ENCODE measurements at places on chromosomes 4 and X.

- DNase-seq: no peak
Observed at GRCh38 chr4:185833055-185833598, 21.1 kb upstream of the SORBS2 start.

GRCh38 chrX:23387550-23388184 is 53.0 kb downstream of the PTCHD1 start:
- no peak for DNase-seq

DNA sequence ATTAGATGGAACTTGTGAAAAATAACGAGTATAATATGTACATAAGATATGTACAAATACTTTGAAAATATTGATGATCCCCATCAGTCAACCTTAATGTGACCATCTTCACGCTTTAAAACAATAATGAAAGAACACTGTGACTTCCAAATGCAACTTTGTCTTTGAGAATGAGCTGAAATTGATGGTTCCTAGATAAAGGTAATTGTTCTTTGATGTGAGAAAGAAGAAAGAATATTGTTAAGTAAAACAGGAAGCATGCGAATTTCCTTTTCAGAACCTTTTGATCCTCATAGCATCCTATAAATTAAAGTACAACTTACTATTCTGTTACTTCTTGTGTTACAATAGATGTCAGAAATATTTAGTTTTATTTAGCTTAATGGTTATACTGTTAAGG is 22.2 kb downstream of the IL2 start:
- no peak for DNase-seq

DNA sequence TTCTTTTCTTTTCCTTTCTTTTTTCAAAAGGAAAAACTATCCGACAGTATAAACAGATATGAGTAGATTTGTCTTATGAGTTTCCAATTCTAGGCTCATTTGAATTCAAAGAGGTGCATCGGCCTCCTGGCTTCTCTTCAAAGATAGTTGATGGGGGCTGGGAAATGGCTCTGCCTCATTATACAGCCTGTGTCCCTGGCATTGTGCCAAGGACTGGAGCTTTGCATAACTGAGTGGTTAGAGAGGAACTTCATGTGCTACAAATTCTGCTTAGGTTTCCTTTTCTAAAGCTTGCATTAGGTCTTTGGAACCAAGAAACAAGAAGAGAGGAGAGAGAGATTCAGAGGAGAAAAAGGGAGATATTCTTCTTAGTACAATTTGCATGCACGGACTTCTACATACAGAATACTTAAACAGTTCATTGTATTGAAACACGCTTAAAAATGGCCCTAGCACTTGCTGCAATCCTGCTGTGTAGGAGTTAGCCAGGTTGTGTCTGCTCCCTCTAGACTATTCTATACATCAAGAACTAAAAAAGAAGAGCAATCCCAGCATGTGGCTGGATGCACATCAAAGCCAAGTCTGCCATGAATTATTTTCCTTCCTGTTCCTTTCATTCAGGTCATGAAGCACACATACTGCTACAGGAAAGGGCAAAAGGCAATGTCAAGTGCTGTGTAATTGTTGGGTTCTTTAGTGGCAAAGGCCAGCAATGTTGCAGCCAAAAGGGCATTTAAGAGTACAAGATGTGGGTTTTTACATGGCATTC is 70.9 kb downstream of the INTS12 start:
- DNase-seq: peak; percentile 72

DNA sequence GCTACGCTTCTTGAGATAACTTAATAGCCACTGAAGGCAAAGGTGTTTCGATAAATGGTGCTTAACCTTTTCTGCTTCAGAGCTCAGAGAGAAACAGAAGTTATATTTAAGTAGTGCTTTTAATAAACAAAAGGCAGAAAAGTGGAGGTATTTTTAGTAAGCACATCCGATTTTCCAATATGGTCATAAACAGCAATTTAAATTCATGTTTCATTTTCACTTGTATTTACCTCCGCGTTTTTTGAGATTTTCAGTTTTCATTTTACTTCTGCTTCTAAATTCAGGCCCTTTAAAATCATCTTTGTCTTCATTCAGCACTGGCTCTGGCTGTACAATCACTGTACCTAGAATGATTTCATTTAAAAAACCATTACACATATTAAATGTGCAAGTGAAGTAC is 92.4 kb downstream of the ATRX start:
- DNase-seq: no peak

DNA sequence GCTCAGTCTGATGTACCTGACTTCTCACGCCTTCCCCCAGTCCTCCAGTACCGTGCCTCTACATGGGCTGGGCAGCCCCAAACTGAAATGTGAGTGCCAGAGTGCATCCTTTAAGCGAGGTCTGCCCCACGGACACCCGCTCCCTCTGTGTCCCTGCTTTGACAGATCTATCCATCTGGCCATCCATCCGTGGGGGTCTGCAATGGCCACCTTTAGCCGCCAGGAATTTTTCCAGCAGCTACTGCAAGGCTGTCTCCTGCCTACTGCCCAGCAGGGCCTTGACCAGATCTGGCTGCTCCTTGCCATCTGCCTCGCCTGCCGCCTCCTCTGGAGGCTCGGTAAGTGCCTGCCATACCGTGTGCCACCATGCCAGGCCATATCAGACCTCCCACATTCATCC is 827 bp downstream of the PORCN start:
- DNase-seq: no peak

- DNase-seq: no peak
Observed at GRCh38 chr4:909821-910220, 22.3 kb downstream of the GAK start.

DNA sequence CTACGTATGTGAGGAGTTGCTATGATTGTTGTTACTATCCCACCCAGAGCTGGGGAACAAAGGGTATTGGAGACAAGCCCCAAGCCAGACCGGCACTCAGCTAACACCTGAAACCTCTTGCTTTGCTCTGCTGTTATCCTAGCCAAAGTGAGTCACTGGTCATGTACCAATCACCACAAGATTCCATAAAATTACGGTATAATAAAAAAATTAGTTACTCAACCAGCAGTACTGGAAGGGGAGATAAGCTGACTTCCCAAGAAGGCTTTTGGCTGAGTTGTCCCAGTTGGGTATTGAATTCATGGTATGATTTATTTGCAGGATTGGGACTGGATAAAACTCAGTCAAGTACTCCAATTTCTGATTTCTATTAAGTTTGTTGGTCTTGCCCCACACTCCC is 5.3 kb downstream of the EDA2R start:
- no peak for DNase-seq

DNA sequence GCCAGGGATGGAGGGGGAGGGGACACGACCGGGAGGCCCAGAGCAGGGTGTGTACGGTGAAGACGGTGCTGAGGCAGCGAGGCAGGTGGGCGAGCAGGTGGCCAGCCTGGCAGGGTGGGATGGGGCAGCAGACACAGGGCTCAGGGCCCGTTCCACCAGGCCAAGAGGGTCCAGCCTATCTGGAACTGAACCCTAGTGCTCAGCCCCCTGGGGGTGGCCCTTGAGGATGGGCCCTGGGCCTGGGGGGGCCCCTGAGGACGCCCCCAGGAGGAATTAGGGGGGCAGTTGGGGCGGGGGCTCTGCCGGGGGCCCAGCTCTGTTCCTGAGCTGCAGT is 3.0 kb upstream of the HGFAC start:
- DNase-seq: no peak

DNA sequence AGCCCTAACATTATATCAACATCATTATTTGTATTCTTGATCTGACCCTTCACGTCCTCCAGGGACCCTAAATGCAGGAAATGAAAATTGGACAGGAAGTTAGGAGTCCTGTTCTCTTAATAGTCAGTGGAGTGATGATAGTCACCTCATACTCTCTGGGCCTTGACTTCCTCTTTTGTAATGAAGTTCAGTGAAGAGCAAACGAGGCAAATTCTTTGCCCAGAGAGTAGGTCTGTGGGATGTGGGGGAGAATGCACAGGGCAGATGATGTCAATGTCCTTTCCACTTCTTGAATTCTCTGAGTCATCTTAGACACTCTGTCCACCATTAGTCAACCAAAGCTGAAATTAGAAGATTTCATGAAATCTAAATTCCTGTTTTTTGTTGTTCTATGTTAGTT is 17.1 kb upstream of the GPRIN3 start:
- peak; percentile 58 for DNase-seq

- no peak for DNase-seq
Observed at GRCh38 chr4:18167831-18168230, 146.3 kb upstream of the LCORL start.

DNA sequence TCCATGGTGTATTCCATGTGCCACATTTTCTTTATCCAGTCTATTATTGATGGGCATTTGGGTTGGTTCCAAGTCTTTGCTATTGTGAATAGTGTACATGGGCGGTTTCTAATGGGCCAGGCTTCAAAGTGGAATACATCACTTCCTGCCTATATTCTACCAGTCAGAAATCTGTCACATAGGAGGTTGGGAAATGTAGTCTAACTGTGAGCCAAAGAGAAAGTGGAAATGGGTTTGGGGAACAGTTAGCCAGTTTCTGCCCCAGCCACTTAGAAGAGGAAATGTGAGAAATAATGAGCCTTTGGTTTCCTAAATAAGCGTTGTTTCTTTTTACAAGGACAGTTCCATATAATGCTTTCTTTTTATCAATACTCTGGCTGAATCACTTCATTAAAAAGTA is 85.1 kb upstream of the AP1S2 start:
- DNase-seq: peak; percentile 4

GRCh38 chr4:176788248-176788647 is 4.5 kb downstream of the VEGFC start:
- no peak for DNase-seq

GRCh38 chr4:59180969-59181368 is 2019.2 kb upstream of the ADGRL3 start:
- no peak for DNase-seq

DNA sequence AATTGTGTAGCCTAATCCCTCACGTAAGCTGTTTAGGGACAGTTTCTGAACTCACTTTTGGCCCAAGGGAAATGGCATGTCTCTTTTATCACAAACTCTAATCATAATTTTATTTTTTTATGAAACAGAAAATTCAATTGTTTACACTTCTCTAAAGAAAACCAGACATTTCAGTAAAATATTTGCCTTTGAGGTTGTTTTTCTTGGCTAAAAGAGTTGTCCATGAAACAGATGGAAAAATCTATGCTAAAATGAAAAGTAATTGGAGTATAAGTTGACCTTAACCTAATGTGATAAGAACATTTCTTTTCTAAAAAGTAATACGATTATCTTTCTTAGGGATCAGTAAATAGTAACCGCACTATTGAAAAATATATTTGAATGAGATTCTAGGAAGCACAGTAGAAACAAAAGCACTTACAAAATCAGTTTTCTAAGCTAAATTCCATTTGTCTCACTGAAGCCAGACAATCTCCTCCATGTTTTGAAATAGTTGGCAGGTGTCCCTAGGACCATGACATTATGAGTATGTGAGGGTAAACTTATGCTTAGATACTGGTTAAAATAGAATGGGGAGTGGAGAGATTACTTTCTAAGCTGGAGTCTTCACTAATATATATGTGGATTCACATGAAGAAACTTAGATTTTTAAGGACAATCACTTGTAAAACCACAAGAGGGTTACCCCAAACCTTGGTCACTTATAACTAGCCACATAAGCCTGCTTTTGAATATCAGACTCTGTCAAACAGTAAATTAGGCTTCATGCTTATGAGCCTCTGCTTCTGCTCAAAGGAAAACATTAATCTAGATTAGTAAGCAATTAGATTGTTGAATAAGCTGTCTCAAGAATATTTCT is 20.1 kb upstream of the TET2 start:
- no peak for DNase-seq

GRCh38 chrX:50432829-50433289 is 37.8 kb downstream of the DGKK start:
- no peak for DNase-seq

DNA sequence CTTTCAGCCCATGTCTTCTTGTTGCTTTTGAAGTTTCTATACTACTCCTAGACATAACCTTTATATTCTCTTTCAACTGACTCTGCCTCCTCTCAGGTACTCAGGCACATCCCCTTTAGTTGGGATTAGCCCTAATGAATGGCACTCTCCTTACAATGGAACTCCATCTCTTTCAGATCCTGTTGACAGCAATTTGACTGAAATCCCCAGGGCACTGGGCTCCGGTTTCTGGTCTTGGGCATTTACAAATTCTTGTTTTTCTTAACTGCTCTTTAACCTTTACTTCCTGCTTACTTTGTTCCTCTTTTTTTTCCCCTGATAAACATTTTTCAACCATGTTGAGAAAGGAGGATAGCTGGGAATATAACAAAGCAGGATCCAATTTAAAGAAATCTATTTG is 68.9 kb downstream of the ENOX2 start:
- no peak for DNase-seq

DNA sequence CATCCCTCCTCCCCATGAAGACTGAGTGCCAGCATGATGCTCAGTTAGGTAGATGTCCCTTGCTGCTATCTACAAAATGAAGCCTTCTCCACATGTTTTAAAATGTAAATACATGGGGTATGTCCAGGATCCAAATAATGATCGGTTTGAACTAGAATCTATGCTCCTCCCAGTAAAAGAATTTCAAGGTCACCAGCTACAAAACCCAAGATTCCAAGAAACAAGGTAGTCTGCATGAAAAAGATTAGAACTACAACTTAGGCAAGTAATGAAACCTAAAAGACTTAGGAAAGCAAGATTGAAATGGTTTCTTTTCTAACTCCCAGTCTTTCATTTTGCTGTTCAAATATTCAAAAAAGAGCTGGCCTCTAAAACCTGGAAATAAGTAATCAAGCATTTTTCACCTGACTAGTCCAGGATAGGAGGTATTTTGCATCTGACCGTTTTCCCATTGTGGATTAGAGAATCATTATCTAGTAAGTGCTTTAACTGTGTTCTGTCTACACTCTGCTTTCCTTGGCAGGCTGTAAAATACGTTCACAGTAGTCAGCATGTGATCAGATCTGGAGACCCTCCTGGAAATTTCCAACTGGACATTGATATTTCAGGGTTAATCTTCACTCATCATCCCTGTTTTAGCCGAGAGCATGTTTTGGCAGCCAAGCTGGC is 57.4 kb downstream of the CC2D2A start:
- DNase-seq: no peak

- DNase-seq: no peak
Observed at GRCh38 chrX:44234541-44234940, 108.9 kb downstream of the EFHC2 start.

- DNase-seq: no peak
Observed at GRCh38 chr4:173282626-173283025, 51.5 kb downstream of the HMGB2 start.

- no peak for DNase-seq
Observed at GRCh38 chrX:39067866-39068265, 266.6 kb downstream of the MID1IP1 start.

GRCh38 chr4:107452717-107453630 is 267.1 kb downstream of the PAPSS1 start:
- no peak for DNase-seq

DNA sequence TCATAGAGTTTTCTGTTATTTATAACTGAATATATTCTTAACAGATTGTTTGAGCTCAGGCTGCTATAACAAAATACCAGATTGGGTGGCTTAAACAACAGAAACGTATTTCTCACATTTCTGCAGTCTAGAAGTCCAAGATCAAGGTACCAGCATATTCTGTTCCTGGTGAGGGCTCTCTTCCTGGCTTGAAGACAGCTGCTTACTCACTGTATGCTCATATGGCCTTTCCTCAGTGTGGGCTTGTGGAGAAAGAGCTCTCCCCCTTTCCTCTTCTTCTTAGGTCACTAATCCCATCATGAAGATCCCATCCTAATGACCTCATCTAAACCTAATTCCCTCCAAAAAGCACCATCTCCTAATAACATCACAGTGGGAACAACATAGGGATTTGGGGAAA is 117.8 kb downstream of the RASGEF1B start:
- DNase-seq: no peak

- DNase-seq: no peak
Observed at GRCh38 chrX:42519666-42520231, 258.2 kb downstream of the PPP1R2C start.

- DNase-seq: no peak
Observed at GRCh38 chrX:68865300-68865699, 36.5 kb downstream of the EFNB1 start.

- DNase-seq: no peak
Observed at GRCh38 chrX:19658030-19658429, 142.7 kb upstream of the MAP3K15 start.
